Stimulated activated CD4-positive, alpha-beta T cell treated with anti-CD3 and anti-CD28 coated beads, TNF-alpha, amount 100 ng/mL, for 24 hours (primary cell): ENCODE measurements at places on chromosomes 2 and 18.

DNA sequence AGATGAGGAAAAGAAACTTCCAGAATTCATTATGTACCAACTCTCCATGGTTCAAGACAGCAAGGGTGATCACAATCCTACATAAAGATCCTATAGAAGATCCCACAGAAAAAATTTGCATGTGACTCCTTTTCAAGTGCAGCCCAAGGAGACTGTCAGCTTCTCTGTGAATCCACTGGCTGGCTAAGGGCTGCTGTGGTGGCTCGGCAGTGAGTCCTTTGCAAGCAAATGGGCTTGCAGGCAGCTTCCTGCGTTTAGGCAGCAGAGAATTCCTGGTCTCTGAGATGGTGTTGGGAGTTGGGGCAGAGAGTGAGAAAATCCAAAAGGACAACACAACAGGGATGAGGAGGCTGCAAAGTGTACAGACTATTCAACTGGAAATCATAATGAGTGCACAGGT lies 43.4 kb downstream of the NABP1 start:
- DNase-seq = no peak

DNA sequence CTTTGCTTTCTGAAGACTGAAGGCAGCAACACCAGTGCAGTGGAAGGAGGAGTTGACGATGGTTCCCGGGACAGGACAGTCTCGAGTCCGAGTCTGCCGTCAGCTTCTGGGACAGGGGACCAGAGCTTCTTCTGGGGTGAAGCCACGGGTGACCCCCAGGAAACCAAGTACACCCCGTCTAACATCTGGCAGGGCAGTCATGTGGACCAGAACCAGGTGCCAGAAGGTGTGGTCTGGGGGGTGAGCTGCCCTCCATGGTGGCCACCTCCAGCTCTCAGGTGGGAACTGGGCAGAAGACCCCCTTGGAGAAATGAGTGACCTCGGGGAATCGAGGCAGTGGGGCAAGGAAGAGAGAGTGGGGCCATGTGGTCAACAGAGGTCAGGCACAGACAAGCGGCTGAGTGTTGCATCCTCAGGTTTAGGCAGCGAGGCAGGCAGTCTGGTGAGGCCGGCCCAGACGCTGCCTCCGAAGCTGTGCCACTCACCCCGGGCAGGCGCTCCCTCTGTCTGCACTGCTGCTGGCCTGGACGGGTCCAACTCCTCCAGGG lies 204.3 kb downstream of the HDAC4 start:
- DNase-seq = no peak

DNA sequence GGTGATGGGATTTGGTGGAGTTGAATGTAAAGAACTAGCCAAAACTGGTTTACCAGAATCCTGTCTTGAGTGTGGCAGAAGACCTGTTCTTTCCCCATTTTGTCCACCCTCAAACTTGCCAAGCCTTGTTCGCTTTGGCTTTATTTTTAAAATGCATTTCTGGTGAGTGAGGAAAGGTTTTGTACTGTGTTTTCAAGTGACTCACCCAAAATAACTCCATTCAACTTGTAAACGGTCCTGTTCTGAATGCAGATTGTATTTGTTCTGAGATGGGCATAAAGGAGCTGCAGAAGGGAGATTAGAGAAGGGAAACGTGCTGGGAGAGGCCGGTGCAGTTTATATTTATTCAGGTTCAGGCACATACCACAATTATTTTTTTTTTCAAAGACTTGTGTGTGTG lies 5.3 kb upstream of the ITPRID2 start:
- DNase-seq = no peak

GRCh38 chr18:13112982-13113381 lies 105.6 kb upstream of the LDLRAD4 start:
- no peak for DNase-seq

- no peak for DNase-seq
Observed at GRCh38 chr2:33335516-33335915, 140.9 kb upstream of the RASGRP3 start.

- no peak for DNase-seq
Observed at GRCh38 chr2:216183462-216183861, 74.3 kb downstream of the XRCC5 start.
